ENCODE measurements at places on chromosomes 11 and 22.

DNA sequence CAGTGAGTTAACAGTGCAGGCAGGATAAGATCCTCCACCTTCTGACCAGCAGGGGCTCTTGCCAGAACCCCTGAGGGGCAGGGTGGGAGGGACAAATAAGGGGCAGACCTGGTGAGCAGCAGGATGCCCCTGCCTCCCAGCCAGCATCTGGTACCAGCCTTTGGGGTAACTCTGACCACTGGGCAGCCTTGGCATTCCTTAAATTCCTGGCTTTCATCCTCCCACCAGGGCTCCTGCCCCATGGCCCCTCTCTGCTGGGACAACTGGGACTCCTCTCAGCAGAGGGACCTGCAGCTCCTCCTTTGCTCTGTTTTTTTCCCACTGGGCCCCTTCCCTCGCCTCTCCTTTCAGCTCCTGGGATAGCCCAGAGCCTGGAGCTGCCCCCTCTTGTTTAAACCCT is 98.0 kb upstream of the CD82 start:
- DNase-seq: no peak

GRCh38 chr22:49372530-49373288 is 455.0 kb downstream of the BRD1 start:
- no peak for DNase-seq

GRCh38 chr11:102144357-102145355 is 34.4 kb downstream of the YAP1 start:
- DNase-seq: no peak

DNA sequence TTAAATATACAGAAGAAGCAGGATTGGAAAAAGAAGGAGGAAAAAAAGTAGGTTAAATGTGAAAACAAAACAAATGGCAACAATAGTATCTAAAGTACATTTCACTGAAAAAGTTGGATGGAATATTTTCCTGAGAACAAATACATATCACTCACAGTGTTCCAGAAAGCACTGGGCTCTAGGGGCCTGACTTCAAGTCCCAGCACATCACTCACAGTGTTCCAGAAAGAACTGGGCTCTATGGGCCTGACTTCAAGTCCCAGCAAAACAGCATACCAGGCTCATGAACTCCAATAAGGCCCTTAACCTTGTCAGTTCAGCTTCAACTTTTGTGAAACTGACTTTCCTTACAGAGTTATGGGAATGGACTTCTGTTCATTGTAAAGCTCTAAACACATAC is 46.0 kb upstream of the CCDC34 start:
- no peak for DNase-seq

DNA sequence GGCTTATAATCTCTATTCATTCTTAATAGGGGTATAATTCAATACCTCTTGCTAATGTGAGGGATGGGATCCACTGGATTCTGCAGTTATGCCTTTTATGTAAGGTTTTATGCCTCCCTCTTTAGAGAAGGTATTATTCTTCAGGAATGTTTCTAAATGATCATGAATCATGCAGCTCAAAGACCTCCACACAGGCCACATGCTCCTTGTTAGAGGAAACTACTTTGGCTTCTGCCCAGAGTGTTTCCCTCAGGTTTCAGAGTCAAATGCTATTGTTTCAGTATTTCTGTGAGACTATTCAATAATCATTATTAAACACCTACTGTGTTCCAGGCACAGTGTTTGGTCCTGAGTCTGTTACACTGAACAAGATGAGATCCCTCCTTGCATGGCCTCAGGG is 115.9 kb downstream of the RAB38 start:
- DNase-seq: no peak

- DNase-seq: no peak
Observed at GRCh38 chr11:73141031-73141308, 1.1 kb downstream of the FCHSD2 start.

DNA sequence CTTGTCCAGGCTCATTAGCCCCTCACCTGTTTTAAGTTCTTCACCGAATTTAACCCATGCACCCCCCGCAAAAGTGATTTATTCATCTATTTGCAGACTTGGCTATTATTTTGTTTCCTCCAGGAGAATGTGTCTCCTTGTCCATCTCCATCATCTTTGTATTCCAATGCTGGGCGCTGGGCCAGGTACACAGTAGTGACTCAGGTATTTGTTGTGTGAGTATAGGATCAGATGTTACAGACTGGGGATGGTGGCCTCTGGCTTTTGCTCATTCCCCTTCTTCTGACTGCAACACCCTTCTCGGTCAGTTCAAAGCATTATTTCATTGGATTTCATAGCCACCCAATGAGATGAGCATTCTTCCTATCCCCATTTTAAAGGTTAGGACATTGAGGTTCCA is 408.2 kb downstream of the MN1 start:
- no peak for DNase-seq

DNA sequence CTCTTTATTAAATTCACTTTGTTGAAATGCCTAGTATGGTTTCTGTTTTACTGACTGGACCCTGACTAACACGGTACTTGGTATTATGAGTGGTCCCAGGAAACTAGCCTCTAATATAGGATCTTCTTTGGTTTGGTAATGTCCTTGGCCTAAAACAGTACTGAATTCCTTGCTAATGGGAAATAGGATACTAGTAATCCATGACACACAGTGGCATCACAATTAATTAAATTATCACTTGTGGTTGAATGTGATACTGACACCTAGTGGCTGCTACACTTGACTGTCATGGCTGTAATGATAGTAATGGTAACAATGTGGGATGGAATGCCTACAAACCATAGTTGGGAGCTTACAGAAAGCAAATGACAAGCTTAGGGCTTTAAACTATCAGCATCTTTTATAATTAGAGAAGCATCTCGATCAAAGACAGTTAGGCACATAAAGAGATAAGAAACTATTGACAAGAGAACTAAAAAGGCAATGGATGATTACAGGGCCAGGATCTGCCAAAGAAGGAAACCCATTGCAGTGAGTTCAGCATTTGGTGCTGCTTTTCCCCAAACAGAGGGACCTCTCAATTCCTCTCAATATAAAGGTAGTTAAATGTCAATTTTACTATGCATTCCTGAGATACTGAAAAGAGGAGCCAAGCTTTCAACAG is 8.6 kb downstream of the DNHD1 start:
- DNase-seq: peak; percentile 5

DNA sequence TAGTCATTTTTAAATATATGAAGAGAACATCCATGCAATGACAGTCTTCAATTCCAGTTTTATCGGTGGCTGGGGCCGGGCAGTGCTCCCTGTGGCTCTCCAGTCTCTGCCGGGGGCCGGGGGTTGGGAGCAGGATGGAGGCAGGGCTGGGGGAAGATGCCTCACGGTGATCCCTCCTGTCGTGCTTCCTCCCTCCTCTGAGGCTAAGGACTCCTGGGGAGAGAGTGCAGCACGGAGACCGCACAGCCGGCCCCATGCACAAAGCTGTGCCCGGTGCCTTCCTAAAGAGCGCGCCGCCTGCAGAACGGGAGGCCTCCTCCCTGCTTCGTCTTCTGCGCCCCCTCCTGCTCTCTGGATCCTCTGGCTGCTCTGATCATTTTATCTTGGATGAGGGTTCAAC is 20.5 kb downstream of the GAL start:
- no peak for DNase-seq

DNA sequence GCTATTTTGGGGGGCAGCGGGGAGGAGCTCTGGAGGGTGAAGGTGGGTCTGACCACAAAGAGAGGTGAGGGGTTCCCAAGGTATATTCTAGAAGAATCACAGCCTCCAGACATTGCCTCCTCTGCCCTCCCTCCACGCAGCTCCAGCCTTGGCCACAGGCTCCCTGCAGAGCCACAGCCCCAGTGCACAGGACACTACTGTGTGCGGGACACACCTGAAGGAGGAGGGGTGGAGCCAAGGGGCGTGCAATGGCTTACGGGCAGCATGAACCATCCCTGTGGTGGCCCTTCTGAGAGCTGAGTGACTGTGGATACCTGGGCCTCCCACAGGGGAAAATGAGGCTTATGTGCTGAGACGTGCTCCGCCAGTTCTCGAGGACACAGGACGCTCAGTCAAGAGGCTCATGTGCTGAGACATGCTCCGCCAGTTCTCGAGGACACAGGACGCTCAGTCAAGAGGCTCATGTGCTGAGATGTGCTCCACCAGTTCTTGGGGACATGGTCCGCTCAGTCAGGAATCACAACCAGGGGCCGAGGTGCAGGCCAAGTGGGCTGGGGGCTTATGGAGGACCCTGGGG is 417.3 kb downstream of the SHANK2 start:
- peak; percentile 20 for DNase-seq

GRCh38 chr11:131943295-131943694 is 572.9 kb downstream of the NTM start:
- DNase-seq: no peak

- no peak for DNase-seq
Observed at GRCh38 chr11:36312611-36313472, 16.8 kb downstream of the PRR5L start.

DNA sequence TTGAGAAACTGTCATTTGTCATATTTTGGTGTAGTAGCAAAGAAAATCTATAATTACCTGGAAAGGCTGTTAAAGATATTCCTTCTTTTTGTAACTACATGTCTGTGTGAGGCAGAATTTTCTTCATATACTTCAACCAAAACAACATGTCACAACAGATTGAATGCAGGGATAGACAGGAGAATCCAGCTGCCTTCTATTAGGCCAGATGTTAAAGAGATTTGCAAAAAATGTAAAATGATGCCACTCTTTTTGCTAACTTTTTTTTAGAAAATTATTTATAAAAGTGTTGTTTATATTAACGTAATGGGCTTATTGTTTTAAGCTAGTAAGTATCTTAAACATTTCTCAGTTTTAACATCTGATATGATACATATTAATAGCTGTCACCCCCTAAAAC is 12.7 kb downstream of the DGKZ start:
- DNase-seq: no peak

DNA sequence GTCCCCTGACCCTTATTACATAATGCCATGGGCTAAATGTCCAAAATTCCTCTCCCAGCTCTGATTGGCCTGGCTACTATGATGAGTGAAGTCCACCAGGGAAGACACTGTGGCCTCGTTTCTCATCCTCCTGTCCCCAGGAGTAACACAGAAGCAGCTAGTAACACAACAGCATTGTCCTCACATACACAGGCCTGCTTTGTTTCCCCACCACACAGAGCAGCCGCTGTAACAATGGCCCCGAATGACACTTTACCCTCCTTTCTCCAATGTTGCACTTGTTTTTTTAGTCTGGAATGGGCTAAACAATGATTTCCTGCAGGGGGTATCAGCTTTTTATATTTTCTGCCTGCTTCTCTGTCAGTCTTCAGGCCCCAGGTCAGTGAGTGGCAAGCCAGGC is at the start of gene PRR5L:
PRR5L (plus strand) TSS at position 363 of the 400 bp plus-strand sequence. CDS start 104,834 bp downstream, outside the sequence.
- no peak for DNase-seq

DNA sequence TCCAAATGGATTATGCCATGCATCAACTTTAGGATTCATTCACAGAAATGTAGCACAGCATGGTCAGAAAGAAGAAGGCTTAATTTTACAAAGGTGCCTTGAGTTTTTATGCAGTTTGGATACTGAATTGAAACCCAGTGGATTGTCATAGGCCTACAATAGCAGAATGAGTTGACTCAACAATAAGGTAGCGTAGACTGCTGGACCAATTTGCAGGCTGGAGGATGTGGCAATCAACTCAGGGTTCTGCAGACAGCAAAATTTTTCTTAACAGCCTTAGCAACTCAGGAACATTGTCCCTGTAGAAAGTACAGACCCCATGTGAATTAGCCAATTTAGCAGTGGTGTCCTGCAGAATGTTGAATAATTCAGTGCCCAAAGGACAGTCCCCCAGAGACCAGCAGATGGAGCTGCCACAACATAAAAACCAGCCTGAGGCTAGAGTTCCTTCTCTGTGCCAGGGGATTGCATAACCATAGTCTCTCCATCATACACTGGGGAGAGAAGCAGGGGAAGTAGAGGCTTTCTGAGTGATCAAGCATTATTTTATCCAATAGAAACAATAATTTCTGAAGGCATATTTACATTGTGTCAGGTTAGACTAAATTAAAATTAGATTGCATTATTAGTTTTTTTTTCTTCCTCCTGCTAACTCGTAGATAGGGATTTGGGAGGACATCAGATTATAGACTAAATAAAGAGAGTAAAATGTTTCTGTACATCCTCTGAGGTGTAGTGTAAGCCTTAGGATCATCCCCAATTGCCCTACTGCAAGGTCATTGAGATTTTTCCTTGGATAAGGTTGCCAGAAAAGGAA is 20.3 kb upstream of the MRPL17 start:
- DNase-seq: no peak

DNA sequence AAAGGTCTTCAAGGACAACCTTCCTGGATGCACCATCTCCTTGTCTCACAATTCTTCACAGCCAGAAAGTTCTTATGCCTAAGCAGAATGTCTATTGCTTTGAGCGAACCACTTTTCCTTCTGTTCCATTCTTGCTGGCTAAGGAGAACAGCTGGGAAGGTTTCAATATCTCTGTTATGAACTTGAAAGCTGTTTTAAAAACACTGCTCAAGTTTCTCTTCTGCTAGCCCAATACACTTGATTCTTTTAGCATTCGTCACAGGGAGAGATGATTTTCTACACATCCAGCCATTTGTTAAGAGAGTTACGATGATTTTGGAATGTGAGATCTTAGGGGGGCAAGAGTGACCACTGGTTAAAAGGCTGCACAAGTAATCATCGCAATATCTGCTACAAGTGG is 249.3 kb downstream of the KIRREL3 start:
- no peak for DNase-seq

- DNase-seq: no peak
Observed at GRCh38 chr11:103997082-103997481, 39.4 kb upstream of the DDI1 start.

DNA sequence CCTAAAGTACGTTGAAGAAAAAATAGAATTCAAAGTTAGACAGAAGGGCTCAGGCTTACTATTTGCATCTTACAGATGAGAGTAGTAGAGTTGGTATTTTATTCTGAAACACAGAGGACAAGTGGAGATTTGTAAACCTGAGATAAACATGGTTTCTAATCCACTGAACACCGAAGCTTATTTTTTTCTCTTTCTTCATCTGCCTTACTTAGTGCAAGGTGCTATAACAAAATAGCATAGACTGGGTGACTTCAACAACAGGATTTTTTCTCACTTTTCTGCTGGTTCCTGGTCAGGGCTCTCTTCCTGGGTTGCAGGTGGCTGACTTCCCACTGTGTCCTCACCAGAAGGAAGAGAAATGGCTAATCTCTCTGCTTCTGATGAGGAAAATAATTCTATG is 2.1 kb upstream of the HBG1 start:
- no peak for DNase-seq

DNA sequence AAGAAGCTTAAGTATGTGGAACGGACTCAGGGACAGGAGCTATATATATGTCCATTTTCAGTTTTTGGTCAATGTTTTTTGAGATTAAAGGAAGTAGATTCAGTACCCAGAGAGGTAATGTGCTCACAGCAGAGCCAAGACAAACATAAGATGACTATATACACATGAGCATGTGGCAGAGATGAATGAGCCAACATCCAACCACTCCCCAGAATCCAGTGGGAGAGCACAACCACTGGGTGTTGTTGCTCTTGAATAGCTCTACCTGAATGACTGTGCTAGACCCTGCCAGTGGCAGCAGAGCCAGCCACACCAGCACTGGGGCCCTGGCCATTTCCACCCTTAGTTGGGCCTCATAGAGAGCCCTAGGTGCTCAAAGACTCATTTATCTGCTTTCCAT is 10.7 kb upstream of the SYTL2 start:
- no peak for DNase-seq
